Activated CD4-positive, alpha-beta T cell treated with anti-CD3 and anti-CD28 coated beads for 24 hours (primary cell): ENCODE measurements at places on chromosomes 7 and 10.

DNA sequence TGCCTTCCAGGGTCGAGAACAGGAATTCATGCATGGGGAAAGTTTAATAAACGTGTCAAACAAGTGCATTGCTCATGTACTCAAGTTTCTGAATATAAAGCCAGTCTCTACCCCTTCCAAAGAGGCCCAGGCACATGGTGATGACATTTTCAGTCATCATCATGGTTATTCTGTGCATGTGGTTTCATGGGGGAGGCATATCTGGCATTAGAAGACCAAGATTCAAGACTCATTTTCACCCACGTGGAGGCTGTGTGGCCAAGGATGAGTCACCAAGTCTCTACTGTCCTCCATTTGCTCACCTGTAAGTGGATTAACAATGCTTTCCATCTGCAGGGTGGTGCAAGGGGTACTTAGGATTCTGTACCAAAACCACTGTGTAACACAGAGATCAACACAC lies 34.0 kb upstream of the CNPY1 start:
- peak; percentile 8 for DNase-seq

DNA sequence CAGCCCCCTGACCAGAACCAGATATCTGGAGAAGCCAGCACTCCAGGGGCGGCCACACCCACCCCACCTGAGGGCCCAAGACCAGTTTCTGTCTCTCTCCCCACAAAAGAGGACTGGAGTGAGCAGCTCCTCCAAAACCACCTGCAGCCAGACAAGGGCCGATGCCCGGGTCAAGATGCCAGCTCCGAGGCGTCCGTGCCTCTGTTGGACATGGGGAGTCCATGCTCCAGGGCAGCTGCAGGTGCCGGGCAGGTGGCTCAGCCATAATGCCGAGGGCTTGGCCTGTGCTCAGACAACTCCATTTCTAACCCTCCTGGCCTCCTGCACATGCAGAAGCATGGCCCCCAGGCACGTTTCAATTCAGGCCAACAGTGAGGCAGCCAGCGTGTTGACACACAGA lies 234.6 kb downstream of the MAD1L1 start:
- no peak for DNase-seq

- no peak for DNase-seq
These were observed 21.9 kb downstream of the MNX1 start for GRCh38 chr7:156988343-156989185.

DNA sequence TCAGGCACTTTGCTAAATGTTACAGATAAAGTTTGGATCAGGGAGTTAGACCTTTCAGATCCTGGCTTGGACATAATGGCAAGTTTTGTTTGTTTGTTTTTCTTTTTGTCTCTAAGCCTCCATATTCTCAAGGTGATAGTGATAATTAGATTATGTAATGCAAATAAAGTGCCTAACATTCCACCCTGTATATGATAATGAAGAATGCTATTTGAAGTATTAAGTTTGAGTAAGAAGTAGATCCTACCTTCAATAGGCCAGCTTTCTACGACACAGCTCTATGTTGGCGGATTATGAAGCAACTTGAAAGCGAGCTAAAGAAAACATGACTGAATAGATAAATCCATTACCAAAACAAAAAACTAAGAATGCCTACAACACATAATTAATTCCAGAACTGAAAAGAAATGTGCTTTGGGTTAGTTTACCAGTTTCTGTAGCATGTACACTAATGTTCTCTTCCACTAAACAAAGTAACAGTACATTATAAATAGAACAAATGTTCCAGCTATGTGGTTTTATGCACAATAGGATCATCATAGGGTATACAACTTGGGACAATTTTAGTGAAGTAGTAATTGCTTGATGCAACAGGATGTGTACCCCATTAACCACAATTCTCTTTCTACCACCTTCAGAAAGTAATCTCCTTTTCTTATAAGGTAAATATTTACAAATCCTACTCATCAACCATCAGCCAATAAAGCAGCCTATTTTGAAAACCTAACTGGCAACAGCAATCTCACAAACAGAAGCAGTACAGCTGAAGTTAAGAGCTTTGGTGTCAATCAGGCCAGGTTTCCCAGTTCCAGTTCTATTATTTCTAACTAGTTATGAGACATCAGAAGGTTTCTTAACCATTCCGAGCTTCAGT lies 1.5 kb downstream of the SEM1 start:
- DNase-seq, result no peak

DNA sequence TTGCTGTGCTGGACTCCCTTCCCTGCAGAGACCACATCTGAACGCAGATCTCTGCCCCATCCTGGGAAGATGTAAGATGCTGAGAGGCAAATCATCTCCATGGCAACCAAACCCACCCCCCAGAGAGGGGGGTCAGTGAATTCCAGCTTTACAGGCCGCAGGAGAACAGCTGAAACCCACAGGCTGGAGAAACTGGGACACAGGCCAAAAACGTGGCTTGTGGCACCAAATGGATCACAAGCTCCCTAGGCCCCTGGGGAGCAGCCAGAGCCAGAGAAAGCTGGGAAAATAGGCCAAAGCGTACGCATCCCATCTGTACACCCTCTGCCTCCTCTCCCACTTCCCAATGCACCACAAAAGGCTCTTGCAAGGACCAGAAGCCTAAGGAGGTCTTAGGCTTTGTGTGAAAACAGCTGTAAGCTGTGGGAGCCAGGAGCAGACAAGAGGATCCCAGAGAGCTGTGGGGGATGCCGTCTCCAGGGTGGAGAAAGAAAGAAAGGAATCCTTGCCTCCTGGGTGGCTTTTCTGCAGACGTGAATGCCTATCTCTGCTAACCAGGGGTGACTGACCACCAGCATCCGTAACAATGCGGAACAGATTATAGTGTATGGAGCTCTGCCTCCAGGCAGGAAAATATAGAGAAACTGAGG lies 59.5 kb downstream of the TMEM130 start:
- DNase-seq, result no peak

DNA sequence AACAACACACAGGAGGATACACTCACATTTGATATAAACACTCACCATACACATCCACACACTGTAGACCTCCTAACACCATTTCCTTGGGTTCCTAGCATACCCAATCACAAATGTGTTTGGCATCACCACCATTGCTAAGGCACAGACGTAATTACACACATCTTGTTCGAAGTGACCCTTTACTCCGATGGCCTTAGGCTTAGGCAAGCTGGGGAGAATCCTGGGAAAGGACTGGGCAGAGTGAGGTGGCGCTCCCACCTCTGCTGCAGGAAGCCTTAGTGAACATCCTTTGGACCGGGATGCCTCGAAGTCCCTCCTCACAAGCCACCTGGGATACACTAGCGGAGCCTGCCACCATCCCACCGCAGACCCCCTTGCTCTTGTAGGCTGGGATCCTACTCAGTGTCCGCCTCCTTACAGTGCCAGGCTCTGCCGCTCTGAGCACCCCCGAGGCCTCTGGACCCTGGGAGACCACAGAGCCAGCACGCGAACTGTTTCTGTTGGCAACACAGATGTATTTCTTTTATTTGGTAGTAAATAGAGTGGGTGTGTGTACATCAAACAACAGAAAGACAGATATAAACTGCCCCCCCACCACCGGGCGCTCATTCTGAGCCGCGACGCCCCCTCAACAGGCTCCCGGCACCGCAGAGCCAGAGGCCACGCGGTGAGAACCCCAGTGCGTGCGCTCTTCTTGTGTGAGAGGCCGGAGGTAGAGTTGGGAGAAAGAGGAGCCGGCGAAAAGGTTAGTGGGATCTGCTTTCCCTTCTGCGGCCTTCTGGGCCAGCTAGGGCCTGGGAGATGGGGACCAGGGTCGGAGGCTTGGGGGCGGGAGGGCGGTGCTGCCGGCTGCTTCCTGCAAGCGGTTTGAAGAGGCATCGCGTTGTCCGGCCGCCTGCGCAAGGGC lies 5.9 kb upstream of the HMX2 start:
- no peak for DNase-seq

GRCh38 chr7:117270371-117270770 lies 52.5 kb downstream of the WNT2 start:
- DNase-seq, result no peak

GRCh38 chr10:23606456-23606855 lies 167.6 kb downstream of the OTUD1 start:
- no peak for DNase-seq

DNA sequence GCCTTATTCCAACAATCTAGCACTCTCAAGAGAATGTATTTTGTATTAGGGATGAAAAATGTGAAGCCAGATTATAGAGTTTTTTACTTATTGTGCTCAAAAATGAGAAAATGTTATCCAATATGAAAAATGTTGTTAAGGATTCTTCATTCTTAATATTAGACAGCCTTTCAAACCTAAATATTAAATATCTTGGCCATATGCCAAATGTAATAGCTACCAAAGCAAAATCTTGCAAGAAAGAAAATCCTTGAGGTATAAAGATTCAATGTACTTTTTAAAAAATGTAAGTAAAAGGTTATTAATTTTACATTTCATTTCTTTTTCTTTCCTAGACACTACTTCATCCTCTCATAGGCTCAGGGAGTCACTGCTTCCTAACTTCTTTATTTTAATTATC lies 33.4 kb downstream of the MET start:
- no peak for DNase-seq

GRCh38 chr7:130371046-130371445 lies 9.2 kb upstream of the CPA1 start:
- no peak for DNase-seq

DNA sequence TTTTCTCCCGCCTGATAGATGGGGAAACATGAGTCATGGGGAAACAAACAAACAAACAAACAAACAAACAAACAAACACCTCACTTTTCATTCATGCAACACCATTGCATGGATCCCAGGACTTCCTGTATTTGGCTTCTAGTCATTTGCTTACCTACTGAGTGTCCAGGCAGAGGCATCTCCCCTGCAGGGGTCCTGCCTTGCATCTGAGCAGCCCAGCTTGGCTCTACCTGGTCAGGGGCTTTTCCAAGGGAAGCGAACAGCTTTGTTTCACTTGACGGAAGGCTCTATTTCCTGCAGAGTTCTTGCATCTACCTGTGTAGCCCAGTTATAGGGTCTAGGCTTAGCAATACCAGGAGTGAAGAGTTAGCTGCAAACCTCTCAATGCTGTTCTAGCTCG lies 374.2 kb downstream of the GATA3 start:
- no peak for DNase-seq

- DNase-seq, result no peak
These were observed 51.2 kb downstream of the DPCD start for GRCh38 chr10:101639141-101639900.

GRCh38 chr10:110540031-110540430 lies 27.5 kb upstream of the SMC3 start:
- DNase-seq, result no peak

DNA sequence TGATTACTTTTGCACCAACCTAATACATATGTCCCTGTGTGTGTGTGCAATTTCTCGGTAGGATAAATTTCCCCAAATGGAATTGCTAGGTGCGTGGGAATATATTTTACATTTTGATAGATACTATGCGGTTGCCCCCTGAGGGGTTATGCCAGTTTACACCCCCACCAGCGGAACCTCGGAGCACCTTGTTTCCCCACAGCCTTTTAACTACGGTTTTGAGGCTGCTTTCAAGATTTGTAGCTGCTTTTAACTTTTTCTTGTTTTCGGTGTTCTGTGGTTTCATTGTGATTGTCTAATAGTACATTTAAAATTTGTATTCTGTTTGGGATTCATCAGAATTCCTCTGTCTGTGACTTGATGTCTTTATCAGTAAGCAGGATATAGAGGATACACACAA lies 22.0 kb downstream of the PROSER2 start:
- DNase-seq, result no peak

- DNase-seq, result no peak
These were observed 84.1 kb upstream of the GNA12 start for GRCh38 chr7:2928256-2928612.

DNA sequence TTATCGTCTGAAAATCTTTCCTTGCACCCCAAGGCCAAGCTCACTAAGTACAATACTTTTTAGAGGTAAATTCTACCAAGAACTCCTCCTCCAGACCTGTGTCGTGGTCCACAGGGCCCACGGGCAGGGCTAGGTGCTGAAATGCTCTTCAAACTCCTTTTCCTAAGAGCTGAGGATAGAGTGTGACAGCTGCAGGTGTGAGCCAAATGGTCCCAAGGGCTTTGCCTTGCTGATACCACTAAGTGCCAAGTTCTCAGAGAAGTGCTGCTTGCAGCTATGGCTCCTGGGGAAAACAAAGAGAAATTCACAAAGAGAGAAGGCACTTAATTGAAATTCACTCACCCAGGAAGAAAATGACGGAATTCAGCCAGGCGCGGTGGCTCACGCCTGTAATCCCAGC lies 868.9 kb upstream of the AUTS2 start:
- DNase-seq, result no peak

DNA sequence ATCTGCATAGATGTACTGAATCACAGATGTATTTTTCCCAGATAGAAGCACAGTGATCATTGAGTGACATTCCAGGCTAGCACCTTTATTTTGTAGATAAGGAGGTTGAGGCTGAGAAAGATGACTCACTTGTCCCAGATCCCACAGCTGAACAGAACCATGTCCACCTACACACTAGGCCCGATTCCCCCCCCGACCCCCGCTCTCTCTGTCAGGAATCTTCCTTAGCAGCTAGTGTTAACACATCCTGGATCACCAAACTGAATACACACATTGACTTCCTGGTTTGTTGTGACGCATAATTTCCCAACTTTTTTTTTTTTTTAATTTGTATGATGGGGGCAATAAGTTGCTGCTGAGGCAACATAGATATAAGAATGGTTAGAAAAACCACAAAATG lies 5.2 kb downstream of the SFMBT2 start:
- no peak for DNase-seq

DNA sequence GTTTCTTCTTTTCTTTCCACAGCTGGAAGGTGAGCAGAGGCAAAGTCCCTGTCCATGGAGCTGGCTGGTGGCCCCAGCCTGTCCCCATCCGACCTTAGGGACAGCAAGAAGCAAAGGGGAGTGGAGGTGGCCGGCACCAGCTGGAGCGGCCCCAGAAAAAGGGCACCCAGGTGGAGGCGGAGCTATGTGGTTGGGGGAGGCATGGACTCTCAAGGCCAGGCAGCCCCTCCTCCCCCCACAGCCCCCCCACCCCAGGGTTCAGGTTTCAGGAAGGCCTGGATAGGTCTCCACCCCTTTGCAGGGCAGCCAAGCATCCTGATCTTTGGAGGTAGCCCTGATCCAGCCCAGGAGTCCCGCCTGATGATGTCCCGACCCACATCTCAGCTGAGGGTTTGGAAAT lies at the start of gene SSC4D:
Gene SSC4D, minus strand, starts transcription at position 161 of the 400 bp plus-strand sequence. CDS start 5,258 bp downstream, outside the sequence.
- no peak for DNase-seq

GRCh38 chr10:32338262-32338661 lies 8.7 kb downstream of the EPC1 start:
- DNase-seq, result no peak
